ENCODE measurements at places on chromosomes 2 and 18.

DNA sequence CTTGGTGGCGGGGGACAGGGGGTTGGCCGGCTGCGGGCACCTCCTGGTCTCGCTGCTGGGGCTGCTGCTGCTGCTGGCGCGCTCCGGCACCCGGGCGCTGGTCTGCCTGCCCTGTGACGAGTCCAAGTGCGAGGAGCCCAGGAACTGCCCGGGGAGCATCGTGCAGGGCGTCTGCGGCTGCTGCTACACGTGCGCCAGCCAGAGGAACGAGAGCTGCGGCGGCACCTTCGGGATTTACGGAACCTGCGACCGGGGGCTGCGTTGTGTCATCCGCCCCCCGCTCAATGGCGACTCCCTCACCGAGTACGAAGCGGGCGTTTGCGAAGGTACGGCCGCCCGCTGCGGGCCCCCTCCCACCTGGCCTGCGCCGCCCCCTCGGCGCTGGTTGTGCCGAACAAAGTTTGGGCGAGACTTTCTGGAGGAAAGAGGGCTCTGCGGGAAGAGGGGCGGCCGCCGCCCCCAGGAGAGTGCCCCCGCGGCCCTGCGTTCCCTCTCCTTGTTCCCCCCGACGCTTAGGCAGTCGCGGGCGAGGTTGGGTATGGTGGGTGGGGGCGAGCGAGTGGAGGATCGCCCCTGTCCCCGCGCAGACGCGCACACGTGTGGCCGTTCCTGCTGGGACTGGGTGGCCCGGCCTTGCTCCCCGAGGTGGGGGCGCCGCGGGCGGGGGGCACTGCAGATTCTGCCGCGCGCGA, 866 bp downstream of the CRIM1 start:
- DNase-seq: peak; percentile 54

DNA sequence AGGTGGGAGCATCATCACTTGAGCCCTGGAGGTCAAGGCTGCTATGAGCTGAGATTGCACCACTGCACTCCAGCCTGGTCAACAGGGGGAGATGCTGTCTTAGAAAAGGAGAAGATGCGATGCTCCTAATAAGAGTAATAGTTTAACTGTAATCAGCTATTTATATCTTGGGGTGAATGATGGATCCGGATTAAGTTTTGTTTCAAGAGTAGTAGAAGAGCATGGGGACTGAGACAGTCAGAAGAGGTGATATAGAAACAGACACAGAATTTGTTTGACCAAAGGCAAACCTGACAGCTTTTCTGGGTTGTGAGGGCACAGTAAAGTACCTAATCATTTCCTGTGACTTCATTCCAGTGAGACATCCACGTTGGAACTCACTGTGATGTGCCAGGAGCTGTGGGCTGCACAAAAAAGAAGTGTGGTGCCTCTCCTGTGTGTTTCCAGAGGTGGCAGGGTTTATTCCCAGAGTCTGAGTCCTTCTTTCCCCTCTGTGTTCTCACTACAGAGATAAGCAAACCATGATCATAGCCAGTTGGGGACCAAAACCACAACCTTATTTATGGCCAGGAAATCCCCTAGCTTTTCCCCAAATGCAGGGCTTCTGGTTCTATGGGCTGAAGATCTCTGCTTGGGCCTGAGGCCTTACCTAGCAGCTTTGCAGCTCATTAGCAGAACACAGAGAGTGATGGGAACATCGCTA, 113.7 kb downstream of the XRCC5 start:
- DNase-seq: peak; percentile 23

GRCh38 chr2:180314086-180314485, 307.0 kb upstream of the CWC22 start:
- DNase-seq: no peak

- DNase-seq: no peak
These were observed 17.8 kb upstream of the SCLY start for GRCh38 chr2:238042849-238043584.

DNA sequence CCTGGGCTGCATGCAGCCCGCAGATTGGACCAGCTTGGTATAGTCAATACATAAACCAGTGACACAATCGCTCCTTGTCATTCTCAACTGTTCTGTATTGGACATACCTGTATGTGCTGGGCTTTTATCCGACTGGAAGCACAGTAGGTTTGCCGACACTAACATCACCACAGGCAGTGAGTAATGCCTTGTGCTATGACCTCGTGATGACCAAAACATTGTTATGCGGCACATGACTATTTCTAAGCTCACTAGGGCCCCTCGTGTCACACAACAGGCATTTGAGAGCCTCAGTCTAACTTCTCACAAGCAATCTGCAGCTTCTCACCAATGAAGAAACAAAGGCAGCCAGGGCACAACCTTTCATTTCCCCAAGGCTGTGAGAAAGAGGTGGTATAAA, 320.8 kb downstream of the AFF3 start:
- DNase-seq: peak; percentile 15

DNA sequence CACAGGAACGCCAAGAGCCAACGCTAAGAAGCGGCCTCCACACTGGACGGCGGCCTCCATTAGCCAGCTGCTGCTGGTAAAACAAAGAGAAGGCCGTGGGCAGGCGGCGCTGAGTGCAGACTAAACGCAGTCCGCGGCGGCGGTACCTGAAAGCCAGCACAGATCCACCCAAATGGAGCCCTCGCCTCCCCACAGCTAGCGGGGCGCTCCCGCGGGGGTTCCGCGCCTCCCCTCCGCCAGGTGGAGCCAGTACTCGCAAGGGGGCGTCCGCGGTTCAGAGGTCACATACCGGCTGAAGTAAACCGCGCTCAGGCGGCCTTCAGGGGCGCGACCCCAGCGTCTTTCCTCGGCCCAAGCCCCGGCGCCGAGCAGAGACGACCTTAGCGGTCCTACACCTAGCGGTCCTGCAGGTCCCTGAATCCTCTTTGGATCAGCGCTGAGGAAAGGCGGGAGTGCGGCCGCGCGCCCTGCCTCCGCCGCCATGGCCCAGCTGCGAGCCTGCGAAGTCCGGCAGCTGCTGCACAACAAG, 293.1 kb upstream of the ERBB4 start:
- DNase-seq: no peak

- no peak for DNase-seq
These were observed 157.4 kb downstream of the ASXL3 start for GRCh38 chr18:33735428-33735827.

GRCh38 chr2:215619022-215619958, 183.4 kb upstream of the FN1 start:
- DNase-seq: no peak

GRCh38 chr2:234429265-234429664, 67.6 kb downstream of the ARL4C start:
- DNase-seq: no peak

DNA sequence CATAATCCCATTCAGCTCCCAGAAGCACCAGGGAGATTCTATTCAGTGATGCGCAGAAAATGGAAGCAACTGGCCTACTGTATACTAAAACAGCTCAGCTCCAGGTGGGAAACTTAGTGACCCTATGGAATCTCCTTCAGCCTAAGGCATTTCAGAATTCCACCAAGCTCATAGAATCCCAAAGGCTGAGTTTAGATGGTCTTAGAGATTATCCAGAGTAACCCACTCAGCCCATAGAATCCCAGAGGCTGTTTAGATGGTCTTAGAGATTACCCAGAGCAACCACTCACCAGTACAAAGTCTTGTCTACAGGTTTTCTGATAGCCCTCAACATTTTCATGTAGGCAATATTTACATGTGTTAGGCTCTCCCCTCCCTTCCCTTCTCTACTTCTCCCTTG, 232.0 kb upstream of the SLC14A2 start:
- no peak for DNase-seq

GRCh38 chr18:65822826-65823225, 72.0 kb downstream of the CDH7 start:
- no peak for DNase-seq

DNA sequence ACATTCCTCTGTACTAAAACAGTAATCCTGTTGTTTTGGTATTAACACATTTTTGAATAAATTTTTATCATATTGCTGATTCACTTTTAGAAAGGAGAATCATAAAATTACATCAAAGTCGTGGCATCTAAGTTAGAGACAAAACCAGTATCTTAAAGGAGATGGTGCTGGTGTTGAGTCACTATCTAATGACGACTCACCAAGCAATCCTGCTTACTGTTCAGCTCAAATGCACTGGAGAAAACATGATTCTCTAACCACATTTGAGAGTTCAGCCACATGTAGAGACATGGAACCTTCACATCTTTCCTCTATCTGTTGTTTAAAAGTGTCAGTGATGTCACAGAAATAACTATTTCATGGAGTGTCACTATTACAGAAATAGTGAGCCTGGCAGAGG, 473.8 kb downstream of the TGIF1 start:
- DNase-seq: no peak

DNA sequence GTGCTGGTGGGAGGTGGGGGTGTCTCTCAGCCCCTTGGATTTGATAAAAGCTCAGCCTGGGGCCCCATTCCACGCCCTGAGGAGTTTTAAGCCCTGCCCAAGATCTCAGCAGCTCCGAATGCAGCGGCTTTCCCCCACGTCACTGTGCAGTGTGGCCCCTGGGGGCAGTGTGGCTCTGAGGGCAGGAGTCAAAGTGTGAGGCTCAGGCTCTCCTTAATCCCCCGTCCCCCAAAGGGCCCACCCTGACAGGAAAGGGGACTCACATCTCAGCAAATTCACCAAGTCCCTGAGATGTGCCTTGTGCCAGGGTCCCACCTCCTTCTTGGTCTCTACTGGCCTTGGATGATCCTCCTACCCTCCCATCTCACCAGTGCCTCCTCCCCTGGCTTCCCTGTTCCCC, 25.2 kb downstream of the NPPC start:
- DNase-seq: no peak

- DNase-seq: no peak
These were observed 464.7 kb upstream of the HNRNPA3 start for GRCh38 chr2:176747928-176748327.

DNA sequence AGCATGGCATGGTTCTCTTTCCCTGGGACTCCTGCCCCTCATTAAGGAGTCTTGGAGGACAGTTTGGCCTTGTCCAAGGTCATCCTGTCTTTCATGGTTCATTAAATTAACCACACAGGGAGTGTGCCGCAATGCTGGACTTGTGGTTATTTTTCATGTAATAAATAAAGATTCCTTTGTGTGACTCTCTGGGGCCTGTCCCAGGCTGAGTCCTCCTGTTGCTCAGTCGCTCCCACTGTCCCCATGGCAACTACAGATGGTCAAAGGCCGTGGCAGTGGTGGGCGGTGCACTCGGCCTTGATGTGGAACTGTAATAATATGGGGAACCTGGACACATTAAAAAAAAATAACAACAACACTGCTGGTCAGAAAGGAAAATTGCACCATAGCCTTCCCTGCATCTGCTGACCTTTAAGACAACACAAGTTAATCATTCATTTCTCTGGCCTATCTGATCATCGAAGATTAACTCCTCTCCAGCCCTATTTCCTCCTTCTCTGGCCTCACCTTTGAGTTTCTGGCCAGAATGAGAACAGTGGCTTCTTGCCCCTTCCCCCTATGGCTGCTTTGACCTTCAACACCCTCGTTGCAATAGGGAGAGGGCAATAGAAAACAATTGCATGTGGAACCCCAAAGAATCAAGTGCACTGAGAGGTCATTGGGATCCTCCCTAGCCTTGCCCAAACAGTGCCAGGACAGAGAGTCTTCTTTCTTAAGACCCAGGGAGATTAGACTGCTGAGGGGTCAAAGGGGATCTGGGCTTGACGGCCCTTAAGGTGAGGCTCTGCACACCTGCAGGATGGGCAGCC, 44.7 kb downstream of the PSD4 start:
- peak; percentile 97 for DNase-seq

GRCh38 chr2:7785700-7786099, 868.5 kb downstream of the RNF144A start:
- no peak for DNase-seq

DNA sequence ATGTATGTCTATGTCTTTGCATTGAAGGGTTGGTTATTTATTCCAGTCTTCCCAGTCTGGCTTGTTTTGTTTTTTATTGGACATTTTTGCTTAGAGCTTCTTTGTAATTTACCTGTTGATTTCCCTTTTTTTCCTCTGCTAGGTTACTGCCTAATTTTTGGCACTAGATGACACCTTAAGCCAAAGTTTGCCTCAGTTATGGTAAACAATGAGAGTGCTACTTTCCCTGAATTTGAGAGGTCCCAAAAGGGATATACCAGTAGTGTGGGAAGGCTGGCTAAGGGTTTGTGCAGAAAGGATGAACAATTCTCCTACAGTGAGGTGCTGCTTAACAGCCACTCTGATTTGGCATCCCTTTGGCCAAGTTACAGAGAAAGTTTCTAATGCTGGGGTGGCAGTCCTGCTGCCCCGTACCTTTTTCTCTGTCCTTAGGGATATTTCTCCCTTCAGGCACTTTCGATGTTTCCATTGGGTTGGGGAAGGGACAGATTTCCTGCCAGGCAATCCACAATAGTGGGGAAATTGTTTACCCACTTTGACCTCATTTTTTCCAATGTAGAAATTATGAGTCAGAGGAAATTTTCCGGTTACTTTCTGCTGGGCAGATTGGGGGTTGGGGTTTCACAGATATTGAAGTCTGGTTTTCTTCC, 354.9 kb downstream of the PTPRM start:
- no peak for DNase-seq

- no peak for DNase-seq
These were observed 37.2 kb downstream of the GALNT1 start for GRCh38 chr18:35618696-35619095.

DNA sequence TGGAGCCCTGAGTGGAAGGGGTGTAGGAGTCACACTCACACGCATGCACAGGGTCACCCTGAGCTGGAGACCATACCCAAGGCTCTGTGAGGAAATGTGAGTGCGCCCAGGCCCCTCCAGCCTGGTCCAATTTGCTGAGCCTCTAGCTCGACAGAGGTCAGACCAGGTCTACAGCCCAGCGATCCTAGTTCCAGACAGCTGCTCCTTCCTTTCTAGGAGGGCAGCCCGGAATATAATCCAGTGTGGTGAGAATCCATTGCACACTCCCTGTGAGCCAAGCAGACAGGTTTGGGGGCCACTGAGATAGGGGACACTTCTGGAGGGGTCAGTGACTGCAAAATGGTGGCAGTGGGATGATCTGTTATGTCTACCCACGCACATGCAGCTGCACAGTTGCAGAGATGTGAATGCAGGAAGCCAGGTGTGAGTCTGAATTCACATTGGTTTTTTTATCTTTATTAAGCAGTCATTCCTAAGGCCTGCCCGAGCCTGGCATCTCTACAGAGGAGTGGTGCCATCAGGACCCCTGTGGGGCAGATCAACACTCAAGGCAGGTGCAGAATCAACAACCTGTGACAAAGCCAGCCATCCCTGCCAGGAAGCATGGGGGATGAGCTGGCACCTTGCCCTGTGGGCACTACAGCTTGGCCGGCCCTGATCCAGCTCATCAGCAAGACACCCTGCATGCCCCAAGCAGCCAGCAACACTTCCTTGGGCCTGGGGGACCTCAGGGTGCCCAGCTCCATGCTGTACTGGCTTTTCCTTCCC, at the start of gene GPR148:
TSS of gene GPR148 (plus strand) at position 522 of the 768 bp plus-strand sequence. CDS start at position 604, 82 bp downstream.
- no peak for DNase-seq

DNA sequence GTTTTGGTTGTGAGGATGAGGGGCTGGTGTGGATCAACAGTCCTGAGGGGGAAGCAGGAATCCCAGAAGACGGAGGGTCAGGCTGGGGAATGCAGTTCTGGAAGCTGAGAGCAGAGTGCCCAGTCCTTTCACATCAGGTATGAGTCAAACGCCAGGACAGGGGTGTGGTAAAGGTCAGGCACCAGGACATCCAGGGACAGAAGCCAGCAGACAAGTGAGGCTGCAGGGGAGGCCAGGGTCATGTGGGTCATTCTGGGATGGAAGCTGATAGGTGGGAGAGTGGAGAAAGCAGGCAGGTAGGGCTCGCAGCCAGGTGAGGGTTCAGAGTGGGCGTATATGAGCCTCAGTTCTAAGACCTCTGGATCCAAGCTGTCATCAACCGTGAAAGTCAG, 12.8 kb upstream of the GNLY start:
- no peak for DNase-seq

- no peak for DNase-seq
These were observed 42.1 kb upstream of the PPP1R1C start for GRCh38 chr2:181943411-181944124.

Measured in inflammatory macrophage (primary cell).